ENCODE measurements at places on chromosomes 2 and 18.

DNA sequence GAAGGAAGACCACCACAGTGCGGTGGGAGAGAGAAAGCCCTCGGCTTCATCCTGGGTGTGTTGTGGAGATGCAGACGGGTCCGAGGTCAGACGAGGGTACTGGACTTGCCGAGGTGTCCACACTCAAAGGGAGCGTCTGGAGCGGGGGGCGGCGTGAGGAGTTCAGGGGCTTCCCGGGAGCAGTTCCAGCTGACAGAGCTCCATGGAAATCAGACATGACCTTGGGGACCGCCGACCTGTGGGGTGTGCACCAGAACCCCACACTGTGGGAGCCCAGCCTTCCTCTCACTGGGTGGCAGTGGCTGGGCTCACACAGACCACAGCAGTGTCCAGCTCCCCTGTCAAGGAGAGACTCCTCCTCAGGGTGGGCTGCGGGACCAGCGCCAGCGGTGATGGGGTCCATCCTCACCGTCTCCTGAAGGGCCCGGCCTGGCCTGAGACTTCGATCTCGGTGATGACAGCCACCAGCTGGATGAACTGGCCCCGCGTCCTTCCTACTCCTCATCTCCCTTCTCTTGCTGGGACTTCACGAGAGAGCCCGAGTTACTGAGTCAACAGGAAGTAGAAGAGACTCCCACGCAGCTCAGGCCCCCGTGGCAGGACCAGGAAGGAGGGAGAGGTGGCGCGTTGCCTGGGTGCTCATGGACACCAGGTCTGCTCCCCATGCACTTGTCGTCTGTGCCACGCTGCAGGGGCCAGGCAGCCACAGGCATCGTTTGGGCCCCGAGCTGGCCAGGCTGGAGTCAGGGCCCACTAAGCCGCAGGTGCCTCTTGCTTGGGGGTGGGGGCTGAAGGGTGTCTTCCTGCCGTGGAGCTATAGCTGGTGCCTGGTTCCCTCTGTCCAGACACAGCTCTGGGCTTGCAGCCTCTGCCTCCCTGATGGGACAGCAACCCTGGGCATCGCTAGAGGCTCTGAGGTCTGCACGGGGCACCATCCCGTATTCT is 101.9 kb upstream of the CTDP1 start:
- DNase-seq, result no peak

GRCh38 chr2:158953454-158953853 is 15.0 kb upstream of the TANC1 start:
- no peak for DNase-seq

DNA sequence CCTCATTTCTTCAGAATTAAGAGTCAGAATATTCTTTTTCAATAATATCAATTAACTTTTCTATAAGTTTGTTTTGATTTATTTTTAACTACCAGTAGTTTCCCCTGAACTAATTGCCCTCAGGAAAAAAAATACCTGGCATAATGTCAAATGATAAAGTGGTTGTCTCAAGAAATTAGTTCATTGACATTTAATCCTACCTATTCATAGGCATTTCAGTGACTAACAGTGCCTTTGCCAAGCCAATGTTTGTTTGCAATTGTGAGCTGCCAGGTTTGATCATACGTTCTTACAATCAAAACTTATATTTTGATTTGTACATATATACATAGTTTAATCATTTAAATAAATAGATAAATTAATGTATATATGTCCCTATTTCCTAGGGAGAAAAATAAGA is 267.3 kb upstream of the MC4R start:
- no peak for DNase-seq

GRCh38 chr18:32761231-32761630 is 11.6 kb downstream of the KLHL14 start:
- no peak for DNase-seq

DNA sequence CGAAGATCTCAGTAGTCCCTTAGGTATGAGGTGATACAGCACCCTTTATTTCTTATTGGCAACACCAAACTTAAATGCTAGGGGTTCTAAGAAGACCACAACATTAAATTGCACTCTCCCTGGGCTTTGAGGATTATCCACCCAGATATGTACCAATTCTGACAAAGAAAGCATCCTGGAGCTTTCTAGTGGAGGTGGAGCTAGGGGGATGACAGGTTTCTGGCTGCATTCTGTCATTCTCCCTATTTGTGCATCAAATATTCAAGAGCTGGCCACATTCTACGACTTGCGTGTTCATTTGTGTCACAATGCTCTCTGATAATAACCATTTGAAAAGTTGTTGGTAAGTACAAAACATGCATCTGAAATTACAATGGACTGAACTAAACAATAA is 111.1 kb downstream of the CDH2 start:
- DNase-seq, result no peak

DNA sequence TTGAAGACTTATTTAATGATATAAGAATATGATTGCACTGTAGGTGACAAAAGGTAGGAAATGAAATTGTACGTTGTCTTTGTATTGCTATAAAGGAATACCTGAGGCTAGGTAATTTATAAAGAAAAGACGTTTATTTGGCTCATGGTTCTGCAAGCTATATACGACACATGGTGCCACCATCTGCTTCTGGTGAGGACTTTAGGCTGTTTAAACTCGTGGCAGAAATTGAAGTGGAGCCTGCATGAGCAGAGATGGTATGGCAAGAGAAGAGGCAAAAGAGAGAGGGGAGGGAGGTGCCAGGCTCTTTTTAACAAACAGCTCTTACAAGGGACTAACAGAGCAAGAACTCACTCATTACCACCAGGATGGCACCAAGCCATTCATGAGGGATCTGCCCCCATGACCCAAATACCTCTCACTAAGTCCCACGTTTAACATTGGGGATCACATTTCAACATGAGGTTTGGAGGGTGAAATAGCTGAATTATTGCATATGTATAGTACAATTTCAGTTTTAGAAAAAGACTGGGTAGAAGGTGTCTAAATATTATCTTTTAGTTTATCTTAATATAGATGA is 86.8 kb downstream of the GULP1 start:
- DNase-seq, result no peak

DNA sequence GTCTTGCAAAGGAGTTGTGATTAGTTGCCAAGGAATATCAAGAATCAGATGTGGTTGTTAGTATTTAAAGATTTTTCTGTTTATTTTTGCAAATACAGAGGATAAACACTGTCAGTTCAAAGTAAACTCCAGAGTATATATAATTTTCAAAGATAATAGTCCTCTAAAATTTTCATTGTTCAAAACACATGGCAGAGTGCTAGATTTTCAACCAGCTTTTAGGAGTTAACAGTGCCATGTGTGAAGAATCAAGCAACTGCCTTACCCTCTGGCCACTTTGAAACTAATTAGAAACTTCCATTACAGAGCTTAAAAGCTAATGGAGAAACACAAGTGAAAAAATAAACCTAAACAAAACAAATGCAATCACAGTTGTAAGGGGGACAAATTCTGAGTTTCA is 1605.6 kb upstream of the ZEB2 start:
- no peak for DNase-seq

DNA sequence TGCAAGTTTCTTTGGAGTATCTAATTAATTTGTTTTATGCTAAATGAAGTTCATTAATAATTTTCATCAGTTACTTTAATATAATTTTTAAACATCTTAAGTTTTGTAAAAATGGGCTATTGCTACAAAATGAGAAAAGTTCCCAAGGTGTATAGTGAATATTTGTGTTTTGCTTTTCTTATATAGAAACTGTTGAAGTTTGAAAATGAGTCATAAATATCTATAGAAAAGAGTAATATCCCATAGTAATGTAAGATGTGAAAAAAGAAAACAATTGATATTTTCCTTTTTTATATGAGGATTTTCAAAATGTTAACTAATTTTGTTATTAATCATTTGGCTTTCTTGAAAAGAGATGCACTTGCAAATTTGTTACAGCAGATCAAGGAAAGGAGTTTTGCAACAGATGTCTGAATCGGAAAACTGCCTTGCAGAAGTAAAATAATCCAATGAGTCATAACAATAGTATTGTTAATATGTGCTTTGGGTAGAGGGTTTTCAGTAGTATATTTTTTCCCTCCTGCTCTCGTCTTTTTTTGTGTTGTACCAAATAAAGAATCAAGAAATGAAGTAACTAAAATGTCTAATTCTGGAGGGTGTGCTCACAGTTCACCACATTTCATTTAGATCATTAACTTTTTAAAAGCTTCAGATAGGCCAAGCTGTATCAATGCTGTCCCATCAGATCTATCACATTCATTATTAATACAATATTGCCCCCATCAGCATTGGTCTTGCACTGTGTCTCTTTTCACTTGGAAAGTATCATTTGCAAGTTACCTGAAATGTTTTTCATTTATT is 15.5 kb downstream of the DUSP19 start:
- no peak for DNase-seq

DNA sequence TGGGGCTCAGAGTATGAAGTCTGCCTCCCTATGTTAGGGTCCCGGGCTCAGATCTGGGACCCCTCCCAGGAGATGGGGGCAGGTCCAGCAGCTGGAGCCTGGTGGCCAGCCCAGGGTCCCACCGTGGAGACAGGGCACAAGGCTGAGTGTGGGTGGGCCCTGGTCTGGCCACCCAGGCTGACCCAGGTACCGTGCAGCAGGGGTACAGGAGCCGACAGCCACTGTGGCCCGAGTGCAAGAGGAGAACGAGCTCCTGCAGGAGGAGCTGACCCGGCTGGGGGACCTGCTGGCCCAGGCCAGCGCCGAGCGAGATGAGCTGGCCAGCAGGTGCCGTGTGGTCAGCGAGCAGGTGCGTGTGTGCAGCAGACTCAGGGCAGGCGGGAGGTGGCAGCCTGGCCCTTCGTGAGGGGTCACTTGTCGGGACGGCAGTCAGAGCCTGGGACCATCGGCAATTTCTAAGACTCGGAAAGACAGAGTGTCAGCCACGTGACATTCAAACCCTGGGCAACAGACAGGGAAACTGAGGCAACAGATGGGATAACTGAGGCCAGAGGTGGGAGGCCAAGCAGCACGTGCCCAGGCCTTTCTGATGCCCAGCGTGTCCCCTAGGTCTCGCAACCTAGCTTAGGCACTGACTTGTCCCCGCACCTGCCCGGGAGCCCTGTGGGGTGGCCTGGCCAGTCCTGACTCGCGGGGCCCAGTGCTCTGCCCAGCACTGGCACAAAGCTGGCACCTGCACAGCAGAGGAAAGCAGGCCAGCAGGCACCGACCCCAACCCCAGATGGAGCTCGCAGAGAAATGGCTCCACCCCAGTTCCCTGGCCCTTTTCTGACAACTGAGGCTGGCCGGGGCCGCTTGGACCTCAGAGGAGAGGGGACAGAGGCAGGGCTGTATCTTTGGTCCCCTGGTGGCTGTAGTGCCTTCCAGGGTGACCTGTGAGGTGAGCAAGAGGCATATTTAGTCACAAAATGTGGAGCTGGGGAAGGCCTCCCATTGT is 13.9 kb downstream of the CROCC2 start:
- no peak for DNase-seq

GRCh38 chr2:235850771-235851551 is 317.2 kb downstream of the GBX2 start:
- DNase-seq, result no peak

DNA sequence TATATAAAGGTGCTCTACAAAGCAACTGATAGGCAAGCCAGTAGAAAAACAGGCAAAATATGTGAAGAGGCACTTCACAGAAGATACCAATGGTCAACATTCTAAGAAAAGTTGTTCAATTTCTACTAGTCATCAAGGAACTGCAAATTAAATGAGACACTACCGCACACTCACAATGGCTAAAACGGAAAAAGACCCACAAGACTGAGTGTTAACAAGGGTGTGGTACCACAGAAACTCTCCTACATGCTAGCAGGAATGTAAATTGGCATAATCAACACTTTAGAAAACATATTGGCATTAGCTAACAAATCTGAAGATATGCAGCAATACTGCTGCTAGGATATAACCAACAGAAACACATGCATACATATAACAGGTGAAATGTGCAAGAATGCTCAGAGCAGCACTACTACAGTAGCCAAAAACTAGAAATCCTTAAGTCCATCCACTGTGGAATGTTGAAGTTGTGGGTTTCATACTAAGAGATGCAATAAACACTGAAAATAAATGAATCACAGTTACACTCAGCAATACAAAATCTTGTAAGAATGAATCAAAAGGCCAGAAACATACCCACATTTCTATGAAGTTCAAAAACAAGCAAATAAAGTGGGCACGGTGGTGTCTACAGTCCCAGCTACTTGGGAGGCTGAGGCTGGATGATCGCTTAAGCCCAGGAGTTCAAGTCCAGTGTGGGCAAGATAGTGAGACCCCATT is 9.2 kb downstream of the RNU4ATAC start:
- no peak for DNase-seq

DNA sequence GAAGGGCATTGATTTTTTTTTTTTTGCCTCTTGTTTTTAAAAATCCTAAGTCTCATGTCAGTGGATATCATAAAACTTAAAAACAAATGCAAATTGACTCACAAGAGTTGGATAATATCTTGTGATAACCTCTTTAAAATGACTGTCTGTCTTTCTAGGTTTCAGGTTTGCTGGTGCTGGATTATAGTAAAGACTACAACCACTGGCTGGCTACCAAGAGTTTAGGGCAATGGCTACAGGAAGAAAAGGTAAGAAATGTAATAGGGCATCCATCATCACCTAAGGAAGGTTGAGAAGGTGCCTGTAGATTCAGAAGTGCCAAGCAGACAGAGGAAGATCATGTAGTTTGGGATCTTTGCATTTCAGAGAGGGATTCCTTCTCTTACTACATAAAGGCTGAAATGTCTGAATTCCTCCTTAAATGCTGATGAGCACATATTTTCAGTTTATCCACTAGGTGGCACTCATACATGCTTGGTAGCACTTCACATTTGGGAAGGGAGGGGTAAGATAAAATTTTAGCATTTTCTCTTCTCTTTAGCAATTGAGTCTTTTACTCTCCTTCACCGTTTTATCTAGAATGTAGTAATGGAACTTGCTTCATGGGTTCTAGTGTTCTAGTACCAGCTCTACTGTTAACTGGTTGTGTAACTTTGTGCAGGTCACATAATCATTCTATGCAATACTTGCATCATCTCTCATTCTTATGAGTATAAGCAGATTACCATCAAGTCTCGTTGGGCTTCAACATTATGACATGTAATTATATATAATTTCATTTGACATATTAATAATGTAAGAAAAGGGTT is 21.1 kb downstream of the CPS1 start:
- DNase-seq, result no peak

DNA sequence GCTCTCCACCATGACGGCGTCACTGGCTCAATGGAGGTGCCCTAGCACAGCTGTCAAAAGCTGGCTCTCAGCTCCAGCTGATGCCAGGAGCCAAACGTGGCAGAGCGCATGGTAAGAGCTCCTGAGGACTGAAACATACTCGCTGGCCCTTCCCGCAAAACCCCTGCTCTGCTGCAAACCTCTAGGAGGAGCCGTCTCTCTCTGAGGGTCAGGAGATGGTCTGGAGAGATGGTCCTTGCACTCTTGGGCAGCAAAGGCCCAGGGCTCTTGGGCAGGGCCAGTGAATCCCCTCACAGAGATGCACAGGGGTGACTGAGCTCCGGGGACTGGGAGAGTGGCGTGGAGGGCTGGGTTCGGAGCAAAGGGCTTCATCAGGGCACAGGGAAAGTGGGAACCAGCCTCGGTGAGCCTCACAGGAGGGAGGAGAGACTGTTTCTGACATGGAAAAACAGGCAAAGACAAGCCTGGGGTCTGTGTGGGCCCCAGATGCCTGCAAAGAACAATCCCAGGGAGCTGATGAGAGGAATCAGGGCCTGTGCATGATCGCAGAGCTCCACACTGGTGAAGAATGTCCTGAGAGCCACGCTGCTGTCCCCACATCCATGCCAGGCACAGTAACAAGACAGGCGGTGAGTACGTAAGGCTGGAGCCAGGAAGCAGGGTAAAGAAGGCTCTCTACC is 17.2 kb downstream of the SNORC start:
- no peak for DNase-seq

All from stimulated activated CD8-positive, alpha-beta memory T cell treated with anti-CD3 and anti-CD28 coated beads, Interleukin-4, amount 100 ng/mL, for 24 hours (primary cell).